ENCODE measurements at places on chromosomes 1 and 21. TPM values are rescaled to one million over a fixed set of nuclear protein-coding genes. Genes with fewer than 3 reads are reported as not detected.

- no peak for DNase-seq
Measured at GRCh38 chr1:12177156-12177998, 10.6 kb downstream of the TNFRSF1B start.

DNA sequence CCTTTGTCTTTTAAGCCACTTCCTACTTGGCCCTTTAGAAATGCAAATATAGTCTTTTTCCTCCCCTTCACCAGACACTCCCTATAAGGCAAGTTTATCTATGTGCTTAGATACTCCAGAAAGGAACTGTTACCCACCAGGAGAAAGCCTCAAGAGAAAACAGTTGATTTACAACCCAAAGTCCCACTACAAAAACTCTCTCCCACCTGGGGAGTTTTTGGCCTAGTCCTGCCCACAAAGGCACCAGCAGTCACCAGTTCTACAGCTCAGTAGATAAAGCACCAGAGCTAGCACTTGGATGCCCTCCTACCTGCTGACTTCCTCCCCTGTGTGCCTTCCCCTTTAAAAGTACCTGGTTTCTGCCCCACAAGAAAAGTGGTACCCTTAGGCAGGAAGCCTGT, 27.7 kb upstream of the HAO2 start:
- DNase-seq, result no peak

- DNase-seq, result peak; percentile 77
Measured at GRCh38 chr1:53368314-53369033, 40.6 kb upstream of the LRP8 start.

DNA sequence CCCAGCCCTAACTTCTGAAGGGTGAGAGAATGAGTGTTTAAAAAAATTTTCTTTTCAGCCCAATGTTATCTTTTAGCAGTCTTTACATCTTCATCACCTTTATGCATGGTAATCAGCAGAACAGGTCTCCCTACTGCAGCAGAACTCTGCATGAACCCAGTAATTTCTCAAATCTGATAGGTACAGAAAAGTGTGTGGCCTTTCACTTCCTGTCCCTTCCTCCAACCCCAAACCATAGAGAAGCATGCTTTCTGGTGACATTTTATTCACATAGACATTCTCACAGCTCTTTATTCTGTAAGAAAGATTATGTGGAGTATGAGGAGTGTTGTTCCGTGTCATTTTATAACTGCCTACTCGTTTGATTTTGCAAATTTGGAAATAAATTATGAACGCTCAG, 68.6 kb downstream of the RPAP2 start:
- DNase-seq, result no peak

DNA sequence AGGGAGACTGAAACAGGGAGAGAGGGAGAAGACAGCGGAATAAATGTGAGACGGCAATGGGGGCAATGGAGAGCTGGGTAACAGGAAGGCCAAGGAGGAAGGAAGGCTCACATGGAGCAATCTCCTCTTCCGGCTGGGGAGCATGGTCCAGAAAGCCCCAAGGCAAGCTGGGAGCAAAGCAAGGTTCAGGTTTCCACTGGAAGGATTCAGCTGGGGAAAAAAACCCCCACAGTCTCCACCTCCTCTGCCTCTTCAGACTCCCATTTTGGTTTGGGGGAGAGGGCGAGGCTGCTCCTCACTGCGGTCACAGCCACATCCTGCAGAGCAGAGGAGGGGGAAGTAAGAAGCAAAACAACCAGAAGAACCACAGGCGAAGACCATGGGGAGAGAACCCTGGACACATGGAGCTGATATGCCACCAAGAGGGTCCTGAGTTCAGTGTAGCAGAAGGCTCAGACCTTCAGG, 650 bp downstream of the TNFAIP8L2 start:
- DNase-seq, result peak; percentile 69

DNA sequence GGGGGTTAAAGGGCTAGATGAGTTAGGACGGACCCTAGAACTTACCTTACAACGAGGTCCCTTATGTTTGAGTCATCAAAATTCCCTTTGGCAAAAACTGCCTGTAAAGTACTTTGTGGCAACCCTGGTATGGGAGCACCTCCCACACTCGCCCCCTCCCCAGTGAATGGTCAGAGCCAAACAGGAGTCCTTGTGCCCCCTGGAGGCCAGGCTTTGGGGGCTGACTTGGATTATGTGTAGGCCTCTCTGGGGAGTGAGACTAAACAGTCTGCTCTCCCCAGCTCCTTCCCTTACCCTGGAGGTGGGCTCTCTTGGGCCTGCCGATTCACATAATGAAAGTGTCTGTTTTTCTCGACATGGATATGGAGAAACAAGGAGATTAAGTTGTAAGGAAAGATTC, 81.2 kb downstream of the ADCY10 start:
- DNase-seq, result no peak

- DNase-seq, result no peak
Measured at GRCh38 chr1:18124977-18125376, 17.4 kb downstream of the IGSF21 start.

GRCh38 chr1:40385437-40386358, 12.2 kb downstream of the SMAP2 start:
- DNase-seq, result no peak

DNA sequence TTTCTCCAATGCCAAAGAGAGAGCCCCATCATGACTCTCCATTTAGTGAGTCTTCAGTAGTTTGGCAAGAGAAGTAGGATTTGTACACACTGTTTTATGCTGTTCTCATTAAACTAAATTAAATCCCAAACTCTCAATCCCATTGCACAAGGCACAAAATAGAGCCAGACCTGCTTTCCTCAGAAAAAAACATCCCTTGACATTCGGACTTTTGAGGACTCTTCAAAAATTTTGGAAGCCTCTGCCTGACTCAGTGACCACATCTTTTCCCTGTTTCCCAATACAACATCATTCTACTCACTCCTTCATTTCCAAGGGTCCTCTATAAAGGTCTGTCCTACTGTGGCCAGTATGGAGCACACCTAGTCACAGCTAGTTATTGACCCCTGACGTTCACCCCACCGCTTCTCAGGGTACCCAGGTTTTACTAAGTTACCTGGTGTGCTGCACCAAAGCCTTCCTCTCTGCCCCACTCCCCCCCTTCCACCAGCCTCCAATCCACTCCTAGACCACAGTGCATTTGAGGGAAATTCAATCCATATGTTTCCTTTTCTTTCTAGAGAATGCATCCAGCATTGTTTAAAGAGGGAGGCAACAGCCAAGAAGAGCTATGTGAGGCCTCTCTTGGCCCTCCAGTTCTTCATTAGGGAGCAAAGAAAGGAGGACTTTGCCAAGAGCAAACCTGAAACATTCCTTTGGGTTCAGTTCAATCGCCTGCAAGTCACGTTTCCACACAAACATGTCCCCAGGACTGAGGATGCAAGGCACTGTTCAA, 428.7 kb downstream of the PLPP3 start:
- no peak for DNase-seq

GRCh38 chr1:156842618-156843300, 16.2 kb downstream of the INSRR start:
- DNase-seq, result peak; percentile 50

GRCh38 chr1:2617971-2618470, 14.8 kb downstream of the MMEL1 start:
- no peak for DNase-seq

Gene MYOG
- not detected for total RNA-seq

Gene ARHGAP29
- total RNA-seq, result 39.3 TPM

Gene DAB1
- total RNA-seq, result 78.3 TPM

Gene AMY1C
- not detected for total RNA-seq

Gene TENT5C
- 12.4 TPM for total RNA-seq

Gene OPRD1
- total RNA-seq, result not detected

Gene FOXD2
- total RNA-seq, result 0.37 TPM

Gene C1QB
- total RNA-seq, result 441 TPM
